ENCODE measurements at places on chromosomes 12 and 14. TPM values are rescaled to one million over a fixed set of nuclear protein-coding genes. Genes with fewer than 3 reads are reported as not detected.

GRCh38 chr12:110307372-110307771 lies 26.3 kb downstream of the ATP2A2 start:
- no peak for DNase-seq

DNA sequence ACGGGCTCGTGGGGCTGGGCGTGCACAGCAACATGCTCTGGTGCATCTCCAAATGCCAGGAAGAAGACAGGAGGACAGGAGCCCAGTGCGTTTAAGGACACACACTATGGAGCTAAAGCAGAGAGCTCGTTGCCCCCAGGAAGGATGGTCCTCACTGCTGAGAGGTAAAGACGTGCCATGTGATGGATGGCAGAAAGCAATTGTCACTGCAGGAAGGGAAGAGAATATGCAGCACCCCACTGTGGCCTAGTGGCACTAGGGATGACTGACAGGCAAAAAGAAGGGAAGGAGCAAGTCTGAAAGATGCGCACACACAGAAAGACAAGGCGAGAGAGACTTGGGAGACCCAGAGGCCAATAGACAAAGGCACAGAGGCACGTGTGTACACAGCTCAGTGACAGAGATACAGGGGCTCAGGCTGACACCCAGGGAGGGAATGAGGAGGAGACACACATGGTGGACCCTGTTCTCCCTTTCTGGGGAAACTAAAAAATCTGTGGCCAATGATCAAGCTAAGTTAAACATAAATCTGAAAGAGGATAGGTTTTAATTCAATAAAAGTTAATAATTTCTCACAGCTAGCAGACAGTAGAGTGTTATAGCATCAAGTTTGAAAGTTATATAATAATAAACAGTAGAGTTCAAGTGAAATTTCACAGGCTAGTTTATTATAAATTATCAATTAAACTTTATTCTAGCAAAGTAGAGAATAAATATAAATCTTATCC lies 78.8 kb downstream of the CRACR2A start:
- no peak for DNase-seq

Gene NOC4L
- 29.5 TPM for total RNA-seq

DNA sequence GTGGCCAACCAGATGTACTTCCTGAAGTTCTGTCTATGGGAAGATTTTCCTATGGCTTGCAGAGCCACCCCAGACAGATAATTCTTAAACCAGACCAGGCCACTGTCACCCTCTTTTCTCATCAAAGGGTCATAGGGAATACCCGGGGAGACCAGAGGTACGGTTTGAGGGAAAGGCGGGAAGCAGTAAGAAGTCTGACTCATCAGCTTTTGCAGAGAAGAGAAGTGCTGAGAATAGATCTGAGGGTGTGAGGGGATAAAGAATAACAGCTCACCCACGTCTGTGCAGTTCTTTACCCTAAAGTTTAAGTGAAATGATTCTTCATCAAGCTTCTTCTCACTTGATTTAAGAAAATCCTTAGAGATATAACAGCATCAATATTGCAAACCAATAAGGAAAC lies 21.3 kb upstream of the POC1B start:
- no peak for DNase-seq

Gene ZBTB42
- total RNA-seq: 5.5 TPM

DNA sequence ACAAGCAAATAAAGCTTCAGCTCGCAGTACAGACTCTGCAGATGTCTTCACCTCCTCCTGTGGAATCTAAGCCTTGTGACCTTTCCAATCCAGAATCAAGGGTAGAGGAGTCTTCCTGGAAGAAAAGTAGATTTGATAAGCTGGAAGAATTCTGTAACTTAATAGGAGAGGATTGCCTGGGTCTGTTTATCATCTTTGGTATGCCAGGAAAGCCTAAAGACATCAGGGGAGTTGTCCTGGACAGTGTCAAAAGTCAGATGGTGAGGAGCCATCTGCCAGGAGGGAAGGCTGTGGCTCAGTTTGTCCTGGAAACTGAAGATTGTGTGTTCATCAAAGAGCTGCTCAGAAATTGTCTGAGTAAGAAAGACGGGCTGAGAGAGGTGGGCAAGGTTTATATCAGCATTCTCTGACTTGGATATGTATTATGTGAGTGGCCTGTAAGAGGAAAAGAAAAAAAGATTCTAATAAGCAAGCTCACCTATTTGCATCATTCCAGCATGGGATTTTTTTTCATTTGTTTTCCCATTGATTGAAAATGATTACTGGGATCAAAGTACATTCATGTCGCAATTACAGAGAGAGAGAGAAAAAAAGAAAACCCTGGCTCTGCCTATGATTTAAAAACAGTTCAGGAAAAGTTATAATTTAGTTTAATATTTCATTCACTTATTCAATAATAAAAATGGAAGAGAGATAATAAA lies 767 bp downstream of the REP15 start:
- no peak for DNase-seq

GRCh38 chr12:54427106-54427505 lies 8.0 kb upstream of the ITGA5 start:
- DNase-seq: no peak

DNA sequence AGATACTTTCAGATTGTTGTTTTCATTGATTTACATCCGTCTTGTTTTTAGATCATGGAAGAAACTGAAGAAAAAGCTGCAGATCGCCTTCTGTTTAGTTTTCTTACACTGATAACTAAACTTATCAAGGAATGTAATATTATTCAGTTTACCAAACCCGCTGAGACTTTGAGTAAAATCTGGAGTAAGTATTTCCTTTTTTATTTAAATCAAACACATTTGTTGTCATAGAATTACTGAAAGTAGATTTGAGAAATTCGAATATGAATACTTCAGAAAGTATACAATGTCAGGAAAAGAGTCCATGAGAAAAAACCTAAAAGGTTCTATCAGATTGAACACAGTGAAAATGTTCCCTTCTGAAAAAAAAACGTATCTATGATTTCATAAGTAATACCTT lies 32.0 kb downstream of the ARL1 start:
- no peak for DNase-seq

- DNase-seq: no peak
Observed at GRCh38 chr12:70557583-70558191, 79.5 kb downstream of the PTPRB start.

DNA sequence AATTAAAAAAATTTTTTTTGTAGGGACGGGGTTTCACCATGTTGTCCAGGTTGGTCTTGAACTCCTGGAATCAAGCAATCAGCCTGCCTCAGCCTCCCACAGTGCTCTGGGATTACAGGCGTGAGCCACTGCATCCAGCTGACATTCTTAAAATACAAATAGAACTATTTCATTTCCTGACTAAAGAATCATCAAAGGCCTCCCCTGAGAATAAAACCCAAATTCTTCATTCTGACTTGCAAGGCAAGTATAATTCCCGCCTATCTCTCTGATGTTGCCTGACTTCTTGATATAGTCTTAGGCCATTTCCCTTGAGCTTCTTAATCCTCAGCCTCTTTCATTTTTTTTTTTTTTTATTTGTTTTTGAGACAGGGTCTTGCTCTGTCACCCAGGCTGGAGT lies 4.4 kb upstream of the BICD1 start:
- DNase-seq: no peak

Gene SVOP
- 0.07 TPM for total RNA-seq

GRCh38 chr12:6607751-6608591 lies 792 bp upstream of the CHD4 start:
- DNase-seq: peak; percentile 90

DNA sequence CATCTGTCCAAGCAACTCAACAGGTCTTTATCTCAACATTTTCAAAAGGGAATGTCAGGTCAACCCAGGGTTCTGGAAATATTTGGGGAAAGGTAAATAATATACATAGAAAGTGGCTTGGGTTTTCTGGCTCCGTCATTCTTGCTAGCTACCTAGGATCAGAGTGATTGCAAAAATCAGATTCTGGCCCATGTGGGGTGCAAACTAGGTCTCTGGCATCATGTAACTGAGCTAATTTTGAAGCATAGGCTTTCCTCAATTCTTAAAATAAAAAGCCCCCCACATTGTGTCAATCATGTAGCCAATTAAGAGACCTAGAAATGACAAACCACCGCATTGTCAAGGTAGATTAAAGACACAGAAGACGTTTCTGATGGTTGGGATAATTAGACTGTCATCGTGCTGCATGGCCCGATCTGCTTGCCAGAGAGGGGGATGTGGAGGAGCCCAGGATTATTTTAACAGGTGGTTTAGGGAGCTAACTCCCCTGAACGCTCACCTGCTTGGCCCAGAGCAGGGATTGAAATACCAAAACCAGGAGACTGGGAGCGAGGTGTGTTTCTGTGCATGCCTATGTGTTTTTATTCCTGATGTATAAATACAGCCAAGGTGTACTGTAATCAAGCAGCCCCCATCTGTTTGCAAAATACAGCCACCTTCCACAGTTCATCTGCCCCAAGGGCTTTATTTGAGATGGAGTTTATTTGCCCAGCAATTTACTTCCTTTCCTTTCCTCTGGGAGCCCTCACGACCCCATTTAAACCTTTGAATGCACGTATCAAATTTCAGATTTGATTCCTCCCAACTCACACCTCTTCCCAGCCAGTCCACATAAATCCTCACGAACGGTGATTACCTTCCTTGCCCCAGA lies 189.5 kb downstream of the TTC8 start:
- no peak for DNase-seq

- DNase-seq: no peak
Observed at GRCh38 chr14:21023174-21023573, 1.7 kb downstream of the NDRG2 start.

Gene SOAT2
- not detected for total RNA-seq

DNA sequence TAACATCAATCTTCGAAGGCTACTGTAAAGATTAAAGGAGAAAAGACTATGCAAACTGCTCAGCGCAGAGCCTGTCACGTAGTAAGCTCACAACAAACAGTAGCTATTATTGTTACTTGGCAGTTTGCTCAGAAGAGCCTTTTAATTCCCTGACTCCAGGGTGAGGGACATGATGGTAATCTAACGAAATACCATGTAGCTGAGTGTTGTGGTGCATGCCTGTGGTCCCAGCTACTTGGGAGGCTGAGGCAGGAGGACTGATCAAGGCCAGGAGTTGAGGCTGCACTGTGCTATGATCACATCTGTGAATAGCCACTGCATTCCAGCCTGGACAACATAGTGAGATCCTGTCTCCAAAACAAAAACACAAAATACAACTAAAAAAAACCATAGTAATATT lies 22.8 kb downstream of the HEBP1 start:
- no peak for DNase-seq

Gene SMOC1
- 0.97 TPM for total RNA-seq

Data from HT1080 (cell line).